ENCODE measurements at places on chromosomes 1 and 21.

- no peak for DNase-seq
Measured at GRCh38 chr1:56200442-56200841, 378.9 kb downstream of the PLPP3 start.

DNA sequence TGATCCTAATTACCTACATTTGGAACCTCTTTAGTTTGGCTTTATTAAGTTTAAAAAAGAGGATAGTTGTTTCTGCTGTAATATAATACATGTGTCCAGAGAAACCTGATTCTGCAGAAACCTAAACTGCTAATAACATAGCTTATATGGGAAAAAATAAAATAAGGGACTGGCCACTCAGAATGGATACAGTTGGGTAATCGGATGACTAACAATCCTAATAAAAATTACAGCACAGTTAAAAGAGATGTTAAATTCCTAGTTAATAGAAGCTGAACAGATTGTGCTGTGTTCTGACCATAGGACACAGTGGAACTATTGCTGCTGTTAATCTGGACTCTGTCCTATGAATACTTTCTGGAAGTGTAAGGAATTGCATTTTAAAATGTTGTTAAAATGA, 16.0 kb downstream of the ARV1 start:
- DNase-seq: no peak

DNA sequence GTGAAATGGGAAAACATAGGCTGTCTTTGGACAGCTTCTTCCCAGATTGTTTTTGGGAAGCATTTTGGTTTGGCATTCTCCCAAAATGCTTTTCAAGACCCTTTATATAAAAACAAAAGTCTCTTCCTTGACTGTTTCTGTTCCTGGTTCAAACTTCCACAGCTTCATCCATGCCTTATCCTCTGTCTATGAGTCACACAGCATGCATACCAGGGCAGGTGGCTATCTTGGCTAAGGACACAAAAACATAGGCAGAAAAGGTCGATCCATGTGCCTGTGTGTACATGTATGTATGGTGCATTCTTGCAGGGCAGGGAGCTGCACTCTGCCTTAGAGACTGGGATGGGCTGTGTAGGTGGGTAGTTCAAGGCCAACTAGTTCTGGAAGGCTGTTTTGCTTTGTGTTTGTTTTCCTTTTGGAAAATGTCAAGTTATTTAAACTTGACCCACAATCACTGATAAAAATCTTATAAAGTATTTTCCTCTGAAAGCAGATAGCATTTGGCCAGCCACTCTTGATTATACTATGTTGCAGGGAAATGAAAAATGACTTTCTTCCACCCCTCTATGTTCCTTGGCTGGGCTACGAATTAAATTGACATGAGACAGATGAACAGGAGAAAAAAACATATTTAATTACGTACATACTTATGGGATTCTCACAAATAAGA, 437.0 kb downstream of the SIPA1L2 start:
- DNase-seq: no peak

- DNase-seq: no peak
Measured at GRCh38 chr1:77193951-77194350, 25.3 kb downstream of the PIGK start.

GRCh38 chr21:26138615-26139257, 31.8 kb downstream of the APP start:
- no peak for DNase-seq

DNA sequence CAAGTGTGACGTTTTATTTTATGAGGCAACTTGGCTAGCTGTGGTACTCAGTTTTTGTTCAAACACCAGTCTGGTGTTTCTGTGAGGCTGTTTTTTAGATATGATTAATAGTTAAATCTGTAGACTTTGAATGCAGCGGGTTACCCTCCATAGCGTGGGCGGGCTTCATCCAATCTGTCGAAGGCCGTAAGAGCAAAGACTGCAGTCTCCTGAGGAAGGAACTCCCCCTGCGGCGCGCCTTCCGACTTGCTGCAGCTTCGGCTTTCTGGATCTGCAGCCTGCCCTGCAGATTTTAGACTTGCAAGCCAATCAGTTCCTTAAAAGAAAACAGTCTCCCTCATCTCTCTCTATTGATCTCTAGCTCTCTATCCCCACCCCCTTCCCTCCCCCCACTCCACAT, 4.2 kb upstream of the ZNF496 start:
- no peak for DNase-seq

DNA sequence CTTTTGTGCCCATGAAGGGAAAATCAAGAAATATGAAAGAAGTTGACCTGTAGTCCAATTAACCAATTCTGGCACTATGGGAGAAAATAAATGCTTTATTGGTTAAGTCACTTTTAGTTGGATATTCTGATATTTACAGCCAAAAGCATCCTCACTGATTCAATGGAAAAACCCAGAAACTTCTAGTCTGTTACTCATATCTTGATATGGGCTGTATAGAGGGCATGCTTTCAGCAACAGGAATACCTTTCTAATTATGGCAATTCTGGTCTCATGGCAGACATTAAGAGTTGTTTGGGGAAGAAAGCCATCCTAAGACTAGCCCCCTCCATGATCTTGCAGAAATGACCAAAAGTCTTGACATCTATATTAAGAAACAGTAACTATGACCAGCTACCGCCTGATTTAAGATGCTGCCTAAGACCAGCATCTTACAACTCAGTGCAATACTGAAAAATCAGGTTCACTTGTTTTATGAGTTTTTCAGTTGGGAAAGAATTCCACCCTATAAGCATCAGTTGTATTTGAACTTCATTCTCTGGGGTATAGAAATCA, 91.5 kb upstream of the VAV3 start:
- DNase-seq: no peak

All from activated T-cell treated with anti-CD3 and anti-CD28 coated beads, Interleukin-2, amount 50 U/mL, for 24 hours (primary cell).